ENCODE measurements at places on chromosomes 7 and 10. TPM values are rescaled to one million over a fixed set of nuclear protein-coding genes. Genes with fewer than 3 reads are reported as not detected.

The ZNHIT1 gene
- 77.1 TPM for total RNA-seq

The GPR85 gene
- 1.5 TPM for total RNA-seq

The OR2A42 gene
- total RNA-seq, result 0.06 TPM

The FIS1 gene
- 132 TPM for total RNA-seq

The ASAH2 gene
- total RNA-seq, result 1.1 TPM

The C10orf90 gene
- 0.70 TPM for total RNA-seq

The SUN3 gene
- total RNA-seq, result not detected

The LIPJ gene
- 0.23 TPM for total RNA-seq

The LRRC4 gene
- total RNA-seq, result 3.4 TPM

The MEOX2 gene
- total RNA-seq, result 8.3 TPM

The ADAM22 gene
- 18.6 TPM for total RNA-seq

The ELAPOR2 gene
- 8.0 TPM for total RNA-seq

The ATAD1 gene
- total RNA-seq, result 33.1 TPM

The NKX2-3 gene
- total RNA-seq, result not detected

The TRIM4 gene
- 28.1 TPM for total RNA-seq

The ACSM6 gene
- total RNA-seq, result 0.12 TPM

The CYP2C9 gene
- 2.9 TPM for total RNA-seq

The CNTNAP2 gene
- total RNA-seq, result 41.5 TPM

The C10orf62 gene
- 2.3 TPM for total RNA-seq

The CLRN3 gene
- 6.5 TPM for total RNA-seq

The GSTO1 gene
- total RNA-seq, result 50.7 TPM

The SP8 gene
- total RNA-seq, result not detected

The KCNH2 gene
- total RNA-seq, result 14.4 TPM
